ENCODE measurements at places on chromosomes 11 and 22.

GRCh38 chr11:104402812-104403521 is 239.0 kb upstream of the PDGFD start:
- no peak for DNase-seq

- DNase-seq: no peak
Measured at GRCh38 chr22:50705219-50705691, 32.6 kb downstream of the SHANK3 start.

DNA sequence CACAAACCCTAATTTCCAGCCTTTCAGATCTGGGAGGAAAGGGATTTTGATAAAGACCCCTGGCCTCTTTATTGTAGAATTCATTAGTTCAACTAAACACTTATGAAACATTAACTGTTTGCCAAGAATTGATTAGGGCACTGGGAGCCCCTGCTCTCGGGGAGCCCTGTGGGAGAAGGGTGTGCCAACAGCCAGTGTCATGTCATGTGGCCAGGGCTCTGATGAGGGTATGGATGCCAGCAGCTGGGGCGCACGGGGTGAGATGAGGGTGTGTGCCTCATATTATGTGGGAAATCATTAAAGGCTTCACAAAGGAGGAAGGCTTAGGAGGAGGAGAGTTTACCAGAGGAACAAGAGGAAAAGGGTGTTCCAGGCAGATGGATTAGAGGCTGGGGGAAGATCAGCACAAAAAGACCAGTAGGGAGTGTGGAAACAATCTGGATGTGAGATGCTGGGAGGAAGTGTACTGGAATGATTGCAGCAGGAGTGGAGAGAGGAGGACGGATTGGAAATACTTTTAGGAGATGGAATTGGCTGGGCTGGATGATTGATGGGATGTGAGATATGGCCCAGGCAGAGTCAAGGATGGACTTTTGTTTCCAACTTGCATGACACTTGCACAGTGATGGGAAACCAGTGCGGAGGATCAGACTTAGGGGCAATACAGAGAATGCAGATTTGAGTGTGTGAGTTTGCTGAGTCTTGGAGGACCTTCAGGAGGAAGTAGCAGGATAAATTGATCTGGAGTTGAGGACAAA is 137.8 kb downstream of the CSNK2A3 start:
- no peak for DNase-seq

GRCh38 chr22:42214633-42215415 is 55.6 kb downstream of the TCF20 start:
- DNase-seq: no peak

GRCh38 chr11:34212566-34212965 is 107.1 kb downstream of the NAT10 start:
- DNase-seq: no peak

DNA sequence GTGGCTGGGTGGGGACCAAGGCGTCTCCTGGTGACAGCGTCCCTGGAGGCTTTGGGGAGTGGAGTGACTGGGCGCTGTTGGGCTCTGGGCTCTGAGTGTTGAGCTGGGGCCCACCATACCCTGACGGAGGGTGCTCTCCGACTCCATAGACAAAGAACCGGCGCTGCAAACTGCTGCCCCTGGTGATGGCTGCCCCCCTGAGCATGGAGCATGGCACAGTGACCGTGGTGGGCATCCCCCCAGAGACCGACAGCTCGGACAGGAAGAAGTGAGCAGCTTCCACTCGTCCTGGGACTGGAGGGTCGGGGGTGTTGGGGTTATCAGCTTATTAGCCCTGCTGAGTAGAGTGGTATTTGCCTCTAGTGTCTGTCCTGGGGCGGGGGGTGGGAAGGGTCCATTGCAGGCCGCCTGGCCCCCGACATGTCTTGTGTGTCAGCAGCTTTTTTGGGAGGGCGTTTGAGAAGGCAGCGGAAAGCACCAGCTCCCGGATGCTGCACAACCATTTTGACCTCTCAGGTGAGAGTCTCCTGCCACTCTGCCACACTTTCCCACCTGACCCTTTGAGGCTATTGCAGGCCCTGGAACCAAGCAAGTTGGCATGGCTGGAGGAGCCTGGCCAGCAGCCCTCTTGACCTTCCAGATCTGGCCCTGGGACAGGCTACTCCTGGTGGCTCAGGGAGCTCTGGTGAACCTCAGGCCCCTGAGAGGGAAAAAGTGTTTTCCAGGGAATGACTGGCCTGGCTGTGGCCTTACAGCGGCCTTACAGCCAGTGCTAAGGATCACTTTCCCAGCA is 7.6 kb downstream of the CLDN5 start:
- DNase-seq: no peak

DNA sequence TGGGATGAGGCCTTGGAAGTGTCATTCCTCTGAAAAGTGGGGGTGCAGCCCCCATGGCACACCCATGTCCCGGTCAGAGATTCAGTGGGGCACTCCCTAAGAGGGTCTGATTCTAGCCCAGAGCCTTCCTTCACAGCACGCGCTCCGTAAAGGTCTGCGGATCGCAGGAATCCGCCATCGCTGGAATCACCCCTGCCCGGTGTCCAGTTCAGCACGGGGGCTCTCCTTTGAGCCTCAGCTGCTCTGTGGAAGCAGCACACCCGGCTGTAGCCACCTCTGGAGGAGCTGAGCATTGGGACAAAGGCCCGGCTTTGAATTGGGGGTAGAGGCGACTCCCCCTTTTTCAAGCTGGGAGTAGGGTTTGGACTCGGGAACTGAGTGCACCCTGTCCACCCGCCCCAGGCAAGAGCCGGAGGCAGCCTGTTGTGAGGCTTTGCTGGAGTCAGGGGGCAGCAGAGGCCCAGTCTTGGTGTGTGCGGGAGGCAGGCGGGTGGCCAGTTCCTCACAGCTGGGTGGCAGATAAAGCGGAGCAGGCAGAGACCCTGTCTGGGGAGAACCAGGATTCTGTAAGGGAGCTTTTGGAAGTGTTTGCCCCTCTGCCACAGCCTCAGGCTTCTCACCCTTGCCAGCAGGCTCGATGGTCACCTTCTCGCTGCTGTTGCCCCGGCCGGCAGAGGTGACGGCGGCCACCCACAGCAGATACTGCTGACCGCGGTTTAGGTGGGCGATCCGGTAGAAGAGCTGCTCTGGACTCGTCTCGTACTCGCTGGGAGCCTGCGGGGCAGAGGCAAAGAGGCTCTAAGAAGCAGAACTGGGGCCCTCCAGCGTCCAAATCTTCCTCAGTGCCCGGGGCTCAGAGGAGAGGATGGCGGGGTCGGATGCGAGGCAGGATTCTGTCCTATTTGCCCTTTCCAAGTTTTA is 115.9 kb downstream of the CEP164 start:
- no peak for DNase-seq

DNA sequence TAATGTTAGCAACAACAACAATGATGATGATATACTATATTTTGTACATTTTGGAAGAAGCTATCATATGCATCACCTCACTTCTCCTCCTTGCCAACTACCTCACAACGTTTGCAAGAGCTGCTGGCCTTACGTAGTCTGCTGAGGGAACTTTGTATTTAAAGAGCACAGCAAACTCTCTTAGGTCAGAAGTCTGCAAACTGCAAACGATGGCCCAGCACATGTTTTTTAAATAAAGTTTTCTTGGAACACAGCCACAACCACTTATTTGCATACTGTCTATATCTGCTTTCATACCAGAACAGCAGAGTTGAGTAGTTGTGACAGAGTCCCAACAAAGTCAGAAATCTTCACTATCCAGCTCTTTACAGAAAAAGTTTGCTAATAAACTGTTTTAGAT is 261.7 kb downstream of the TENM4 start:
- DNase-seq: no peak

GRCh38 chr11:19751055-19751454 is 38.4 kb downstream of the NAV2 start:
- DNase-seq: no peak

DNA sequence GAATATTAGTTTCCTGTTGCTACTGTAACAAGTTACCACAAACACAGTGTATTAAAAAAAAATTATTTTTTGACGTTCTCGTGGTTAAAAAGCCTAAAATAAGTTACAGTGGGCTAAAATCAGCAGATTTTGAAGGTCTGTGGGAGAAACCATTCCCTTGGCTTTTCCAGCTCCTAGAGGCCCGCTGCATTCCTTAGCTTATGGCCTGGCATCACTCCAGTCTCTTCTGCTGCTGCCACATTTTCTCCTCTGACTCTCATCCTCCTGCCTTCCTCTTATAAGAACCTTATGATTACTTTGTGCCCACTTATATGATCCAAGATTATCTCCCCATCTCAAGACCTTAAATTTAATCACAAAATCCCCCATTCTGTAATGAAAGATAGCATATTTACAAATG is 392.7 kb downstream of the GUCY1A2 start:
- DNase-seq: no peak

DNA sequence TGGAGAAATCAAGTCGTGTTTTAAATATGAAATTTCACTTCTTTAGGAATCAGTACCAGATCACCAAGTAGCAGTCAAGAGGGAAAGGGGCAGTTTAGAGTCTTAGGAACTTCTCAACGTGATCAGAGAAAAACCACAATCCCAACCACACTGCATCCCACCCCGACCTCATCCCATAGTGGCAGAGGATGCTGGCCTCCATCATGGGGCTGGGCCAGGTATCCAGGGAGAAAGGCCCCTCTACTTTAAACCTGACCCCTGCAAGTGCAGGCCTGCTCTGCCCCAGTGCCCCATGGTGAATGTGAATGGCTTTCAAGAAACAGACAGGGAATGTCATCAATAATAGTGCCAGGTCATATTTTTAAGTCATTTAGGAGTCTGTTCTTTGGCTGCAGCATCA is 12.1 kb downstream of the CHST1 start:
- DNase-seq: no peak

- no peak for DNase-seq
Measured at GRCh38 chr22:29386708-29387107, 1.7 kb downstream of the AP1B1 start.

Data from activated T-helper 9 cell treated with anti-CD3 and anti-CD28 coated beads, Interleukin-2, amount 50 U/mL, for 16 hours (primary cell).